Trophoblast cell (in vitro differentiated cells and primary cell): ENCODE measurements at places on chromosomes 12 and 14.

- no peak for DNase-seq
Observed at GRCh38 chr14:100129161-100129589, 30.3 kb downstream of the DEGS2 start.

DNA sequence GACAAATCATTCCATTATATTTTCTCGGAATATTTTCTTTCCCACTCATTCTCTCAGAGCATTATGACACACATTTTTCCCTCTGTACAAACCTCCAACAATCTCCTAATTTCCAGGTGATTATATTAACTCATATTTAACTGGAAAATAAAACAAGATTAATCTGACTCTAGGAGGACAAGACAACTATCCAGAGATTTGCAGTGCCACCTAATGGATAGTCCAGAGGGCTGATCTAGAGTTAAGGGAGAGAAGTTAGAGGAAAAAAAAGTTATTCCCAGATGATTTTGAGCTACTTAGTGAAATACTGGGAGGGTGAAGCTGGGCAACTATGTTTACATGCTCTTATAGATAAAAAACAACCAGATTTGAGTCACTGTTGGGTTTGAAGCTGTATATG, 161.7 kb downstream of the ALX1 start:
- no peak for DNase-seq

DNA sequence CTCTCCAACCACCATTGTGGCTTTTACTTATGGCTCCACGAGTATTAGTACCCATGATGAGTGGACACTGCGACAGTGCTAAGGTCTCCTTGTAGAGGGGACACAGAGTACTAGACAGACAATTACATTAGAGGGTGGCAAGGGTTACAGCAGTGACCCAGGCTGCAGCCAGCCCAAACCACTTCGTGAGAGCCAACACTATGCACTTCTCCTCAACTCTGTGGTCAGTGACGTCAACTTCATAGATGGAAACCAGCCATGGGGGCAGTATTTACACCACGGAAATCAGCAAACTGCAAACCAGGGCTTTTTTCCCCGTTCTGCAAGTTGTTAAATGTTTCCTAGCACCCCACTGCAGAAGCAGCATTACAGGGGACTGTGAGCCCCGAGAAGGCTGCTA, 61.6 kb upstream of the ZFP36L1 start:
- peak; percentile 20 for DNase-seq

DNA sequence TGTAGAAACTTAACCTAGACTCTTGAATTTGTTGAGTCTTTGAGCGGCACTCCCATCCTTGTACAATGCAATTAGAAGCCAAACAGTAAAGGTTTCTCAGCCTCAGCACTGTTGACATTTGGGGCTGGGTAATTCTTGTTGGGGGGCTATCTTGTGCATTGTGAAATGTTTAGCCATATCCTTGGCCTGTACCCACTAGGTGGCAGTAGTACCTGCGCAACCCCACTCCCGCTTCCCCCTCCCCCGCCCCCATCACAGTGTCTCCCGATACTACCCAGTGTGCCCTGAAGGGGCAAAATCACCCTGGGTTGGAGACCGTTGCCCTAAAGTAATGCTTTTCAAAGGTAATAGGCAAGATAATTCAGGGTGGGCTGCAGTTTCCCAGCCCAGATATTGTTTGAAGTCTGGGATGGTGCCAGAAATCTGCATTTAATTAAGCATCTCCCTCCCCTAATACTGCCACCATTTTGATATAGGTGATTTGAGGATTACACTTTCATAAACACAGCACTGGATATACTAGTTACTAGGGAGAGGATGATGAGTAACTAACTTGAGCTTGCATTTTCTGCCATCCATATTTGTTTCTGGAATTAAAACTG, 1.8 kb downstream of the COX6A1 start:
- peak; percentile 50 for DNase-seq

DNA sequence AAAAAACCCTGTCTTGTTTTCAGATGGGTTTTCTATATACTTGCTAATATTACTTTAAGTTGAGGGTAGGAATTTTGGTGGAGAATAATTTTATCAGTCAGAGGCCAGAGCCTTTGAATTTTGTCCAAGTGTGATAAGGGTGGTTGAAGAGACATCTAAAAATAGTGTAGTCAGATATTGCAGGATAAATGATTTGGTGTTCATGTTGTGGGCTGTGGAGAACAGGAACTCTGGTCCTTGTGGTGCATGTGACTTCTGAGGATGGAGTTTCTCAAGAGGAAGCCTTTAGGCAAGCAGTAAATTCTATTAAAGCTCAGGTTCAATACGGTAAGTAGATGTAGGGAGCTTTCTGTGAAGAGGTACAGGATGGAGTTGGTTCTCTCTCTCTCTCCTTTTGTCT, 2.8 kb downstream of the ADAM21 start:
- no peak for DNase-seq

DNA sequence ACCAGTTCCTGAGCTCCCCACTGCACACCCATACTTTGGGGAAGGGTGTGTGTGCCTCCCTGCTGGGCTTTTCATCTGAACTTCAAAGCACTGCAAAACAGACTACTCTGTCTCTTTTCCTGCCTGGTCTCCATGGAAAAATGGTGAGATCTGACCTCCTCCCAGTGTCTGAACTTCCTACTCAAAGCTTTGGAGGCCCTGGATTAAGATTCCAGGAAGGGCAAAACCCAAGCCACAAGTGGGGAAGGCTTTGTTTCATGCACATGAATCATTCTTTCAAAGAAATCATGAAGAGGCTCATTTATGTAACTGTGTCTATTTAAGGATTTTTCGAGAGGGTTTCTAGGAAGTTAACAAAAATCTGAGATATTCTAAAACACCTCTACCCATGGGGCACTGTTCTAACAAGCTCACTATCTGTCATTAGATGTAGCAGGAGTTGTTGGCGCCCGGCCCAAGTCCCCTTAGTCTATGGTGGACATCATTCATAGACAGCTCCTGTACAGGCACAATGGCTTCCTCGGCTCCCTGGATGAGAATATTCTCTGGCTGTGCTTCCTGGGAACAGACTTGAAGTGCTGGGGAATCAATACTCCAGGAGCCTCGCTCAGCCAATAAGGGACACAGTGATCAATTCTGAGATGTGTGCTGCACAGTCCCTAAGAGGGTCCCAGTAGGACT, 224.0 kb downstream of the KTN1 start:
- DNase-seq: no peak

DNA sequence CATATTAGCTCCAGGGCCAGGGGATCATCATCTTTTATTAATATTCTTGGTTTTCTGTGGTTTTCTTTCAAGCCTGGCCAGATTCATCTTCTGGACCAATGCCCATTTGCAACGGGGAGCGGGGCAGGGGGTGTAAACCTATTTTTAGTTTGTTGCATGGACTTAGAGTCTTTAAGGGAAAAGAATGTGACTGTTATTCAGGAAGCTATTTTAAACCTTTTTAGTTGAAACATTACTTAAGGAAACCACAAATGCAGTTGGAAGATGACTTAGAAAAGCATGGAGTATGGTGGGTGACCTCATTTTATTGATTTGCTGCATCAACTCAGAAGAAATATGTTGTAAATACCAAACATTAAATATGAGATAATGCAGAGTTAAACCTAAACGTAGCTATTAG, 368.4 kb upstream of the E2F7 start:
- no peak for DNase-seq
